ENCODE measurements at places on chromosomes 6 and 20.

GRCh38 chr6:111536910-111537527, 54.0 kb upstream of the REV3L start:
- no peak for DNase-seq

GRCh38 chr20:36298061-36298460, 8.1 kb upstream of the DLGAP4 start:
- no peak for DNase-seq

DNA sequence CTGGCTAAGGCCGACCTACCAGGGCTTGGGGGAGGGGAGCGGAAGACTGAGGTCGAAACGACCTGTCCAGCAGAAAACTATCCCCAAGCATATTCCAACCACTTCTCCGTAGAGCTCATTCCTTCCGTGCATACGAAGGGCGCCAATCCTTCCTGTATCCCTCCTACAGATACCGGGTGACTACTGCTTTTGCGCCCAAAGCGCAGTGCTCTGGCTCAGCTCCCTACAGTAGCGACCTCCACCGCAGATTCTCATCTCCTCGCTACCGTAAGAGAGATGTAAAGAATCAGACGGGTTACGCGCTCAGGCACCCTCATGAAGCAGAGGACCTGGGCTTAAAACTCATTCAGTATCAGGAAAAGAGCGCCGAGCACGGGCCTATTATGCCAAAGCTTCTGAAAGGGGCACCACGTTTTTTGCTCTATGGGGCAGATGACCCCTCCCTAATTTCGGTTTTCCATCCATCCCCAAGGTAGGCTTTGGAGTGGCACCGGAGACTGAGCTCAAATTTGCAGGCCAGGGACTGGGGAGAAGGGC, 563 bp upstream of the NNAT start:
- no peak for DNase-seq

- peak; percentile 18 for DNase-seq
Measured at GRCh38 chr6:155248008-155249001, 15.5 kb upstream of the CLDN20 start.

DNA sequence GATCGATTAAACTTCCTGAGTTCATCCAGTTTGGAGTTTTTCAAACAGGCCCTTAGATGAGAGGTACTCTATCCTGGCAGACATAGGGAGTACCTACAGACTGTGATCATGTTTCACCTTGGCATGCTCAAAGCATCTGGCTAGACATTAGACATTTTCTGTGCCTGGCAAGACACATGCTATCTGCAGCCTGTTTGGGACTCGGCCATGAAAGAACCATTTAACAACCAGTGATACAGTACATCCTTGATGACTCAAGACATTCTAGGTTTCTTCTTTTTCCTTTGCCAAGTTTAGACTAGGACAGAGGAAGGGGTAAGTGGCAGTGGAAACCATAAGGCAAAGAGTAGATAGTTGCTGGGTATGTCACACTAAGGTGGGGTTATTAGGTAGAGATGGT, 15.4 kb upstream of the PAQR8 start:
- no peak for DNase-seq

DNA sequence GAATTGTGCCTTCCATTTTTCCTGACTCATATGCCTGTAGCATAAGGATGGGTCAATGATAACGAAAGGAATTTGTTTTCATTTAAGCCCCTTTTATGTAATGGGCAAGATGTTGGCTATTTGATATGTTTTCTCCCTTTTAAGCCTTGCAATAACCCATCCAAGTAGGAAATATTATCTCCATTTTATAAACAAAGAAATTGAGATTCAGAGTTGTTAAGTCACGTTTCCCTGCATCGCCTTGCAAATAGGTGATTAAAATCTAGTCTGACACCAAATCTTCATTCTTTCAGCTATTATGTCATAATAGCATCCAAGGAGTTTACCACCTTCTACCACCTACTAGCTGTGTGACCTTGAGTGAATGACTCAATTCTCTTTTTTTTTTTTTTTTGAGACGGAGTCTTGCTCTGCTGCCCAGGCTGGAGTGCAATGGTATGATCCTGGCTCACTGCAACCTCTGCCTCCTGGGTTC, 7.0 kb downstream of the HNF4A start:
- no peak for DNase-seq

DNA sequence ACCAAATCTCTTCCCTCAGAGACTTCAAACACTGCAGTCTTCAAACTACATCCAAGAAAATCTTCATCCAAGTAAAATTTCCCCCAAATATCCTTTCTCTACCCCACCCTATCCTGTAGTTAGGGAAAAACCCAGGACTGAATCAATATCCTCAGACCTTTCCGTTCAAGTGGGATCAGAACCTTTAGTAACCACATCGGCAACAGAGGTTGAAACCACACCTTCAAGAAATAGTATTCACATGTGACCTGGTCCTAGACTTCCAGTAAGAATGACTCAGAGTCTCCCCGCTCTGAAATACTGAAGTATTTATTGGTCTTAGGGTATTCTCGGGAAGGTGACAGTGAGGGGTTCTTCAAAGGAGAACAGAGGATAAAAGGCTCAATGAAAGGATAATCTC, 8.7 kb downstream of the HLA-DPA1 start:
- DNase-seq, result no peak

GRCh38 chr6:38078671-38079070, 259.1 kb downstream of the ZFAND3 start:
- DNase-seq, result no peak

GRCh38 chr6:130032758-130033340, 14.5 kb downstream of the L3MBTL3 start:
- DNase-seq, result no peak

GRCh38 chr20:62977613-62978560, 25.4 kb downstream of the SLC17A9 start:
- peak; percentile 81 for DNase-seq

GRCh38 chr6:169829786-169830185, 78.4 kb downstream of the ERMARD start:
- DNase-seq, result no peak

DNA sequence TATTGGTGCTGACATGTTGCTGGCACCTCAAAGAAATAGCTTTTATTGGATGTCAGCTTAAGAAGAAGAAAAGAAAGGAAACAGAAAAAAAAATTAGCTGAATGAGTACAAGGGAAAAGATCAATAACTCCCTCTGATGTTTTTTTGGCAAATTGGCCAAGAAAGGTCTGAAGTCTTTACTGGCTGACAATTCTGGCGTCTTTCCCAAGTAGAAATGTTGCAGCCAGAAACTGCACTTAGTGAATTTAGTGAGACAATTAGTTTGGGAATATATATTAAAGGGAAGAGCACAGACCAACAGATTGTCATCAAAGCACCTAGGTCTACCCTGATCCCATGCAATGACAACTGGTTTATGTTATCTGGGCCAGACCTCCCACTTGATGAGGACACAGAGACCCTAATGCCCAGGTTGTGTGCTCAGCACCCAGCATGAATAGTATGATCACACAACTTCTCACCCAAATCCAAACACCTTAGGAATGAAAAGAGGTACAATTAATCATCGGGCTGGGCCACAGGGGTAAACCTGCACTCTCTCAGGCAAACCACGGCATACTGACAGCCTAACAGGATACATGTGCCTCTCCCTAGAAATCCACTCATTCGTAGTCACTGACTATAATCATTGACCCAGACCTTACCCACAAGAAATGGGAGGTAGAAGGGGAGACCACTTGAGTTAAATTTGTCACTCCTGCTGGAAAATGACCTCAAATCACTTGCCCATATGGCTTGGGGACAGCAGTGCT, 612.3 kb upstream of the ARID1B start:
- DNase-seq, result no peak

DNA sequence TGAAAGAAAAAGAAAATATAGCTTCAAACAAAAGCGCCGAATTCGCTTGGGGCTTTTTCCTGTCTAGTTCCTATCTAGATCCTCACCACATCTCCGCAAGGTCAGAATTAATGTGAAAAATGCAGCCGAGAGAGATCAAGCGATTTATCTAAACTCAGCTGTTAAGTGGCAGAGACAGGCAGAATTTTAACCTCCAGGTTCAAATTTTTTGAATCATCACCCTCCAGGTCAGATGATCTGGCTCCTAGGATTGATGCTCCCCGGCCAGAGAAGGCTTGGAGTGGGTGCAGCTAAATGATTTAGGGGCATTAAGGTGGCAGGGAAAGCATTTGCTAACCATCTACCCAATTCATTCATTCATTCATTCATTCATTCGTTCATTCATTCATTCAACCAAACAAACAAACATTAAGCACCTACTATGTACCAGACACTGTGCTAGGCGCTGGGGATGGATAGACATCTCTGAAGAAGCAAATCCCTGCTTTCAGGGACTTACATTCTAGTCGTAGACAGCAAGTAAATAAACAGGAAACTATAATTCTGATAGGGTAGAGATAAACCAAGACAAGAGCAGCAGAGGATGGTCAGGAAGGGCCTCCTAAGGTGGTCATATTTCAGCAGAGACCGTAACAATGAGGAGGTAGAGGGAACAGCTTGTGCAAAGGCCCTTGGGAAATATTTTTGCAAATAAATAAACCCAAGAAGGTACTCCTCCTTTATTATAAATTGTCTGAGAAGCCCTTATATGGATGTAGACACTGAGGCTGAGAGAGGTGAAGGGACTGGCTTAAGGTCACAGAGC, 672 bp upstream of the UBE2V1 start:
- no peak for DNase-seq

- DNase-seq, result no peak
Measured at GRCh38 chr6:160952633-160953281, 38.8 kb upstream of the MAP3K4 start.

DNA sequence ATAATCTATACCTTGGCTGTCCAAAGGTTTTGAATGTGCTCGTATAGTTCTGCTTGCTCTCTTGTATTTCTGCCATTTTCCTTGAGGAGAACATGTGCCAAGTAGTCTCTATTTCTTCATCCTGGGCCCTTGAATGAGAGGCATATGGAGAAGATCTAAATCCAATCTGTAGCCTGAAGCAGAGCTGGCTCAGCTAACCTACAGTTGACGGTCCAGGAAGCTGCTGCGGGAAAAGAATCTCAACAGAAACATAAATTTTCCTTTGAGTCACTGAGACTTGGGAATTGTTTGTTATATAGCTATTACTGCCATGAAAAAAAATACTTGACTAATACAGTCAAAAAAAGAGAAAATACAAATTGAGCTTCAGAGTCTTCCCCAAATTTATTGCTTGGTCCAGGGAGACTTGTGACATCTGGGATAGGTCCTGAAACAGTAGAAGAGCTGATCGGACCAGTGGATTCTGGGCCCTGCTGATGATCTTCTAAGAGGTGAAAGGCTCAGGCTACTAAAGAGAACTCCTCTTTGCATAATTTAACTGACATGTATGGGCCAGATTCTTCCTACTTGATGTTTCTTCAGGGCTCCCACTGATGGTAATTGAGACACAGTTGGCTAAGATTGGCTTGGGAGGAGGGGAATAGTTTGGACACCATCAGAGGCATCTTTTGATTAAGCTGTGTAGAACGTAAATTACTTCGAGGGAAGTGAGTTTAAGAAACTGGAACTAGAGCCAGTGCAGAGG, 29.9 kb upstream of the PLCB4 start:
- no peak for DNase-seq

- peak; percentile 80 for DNase-seq
Measured at GRCh38 chr6:26156850-26157250, 69.6 kb downstream of the HFE start.

- DNase-seq, result no peak
Measured at GRCh38 chr6:45537539-45537938, 159.8 kb upstream of the SUPT3H start.

GRCh38 chr6:162907876-162908481, 180.2 kb downstream of the PACRG start:
- DNase-seq, result no peak

DNA sequence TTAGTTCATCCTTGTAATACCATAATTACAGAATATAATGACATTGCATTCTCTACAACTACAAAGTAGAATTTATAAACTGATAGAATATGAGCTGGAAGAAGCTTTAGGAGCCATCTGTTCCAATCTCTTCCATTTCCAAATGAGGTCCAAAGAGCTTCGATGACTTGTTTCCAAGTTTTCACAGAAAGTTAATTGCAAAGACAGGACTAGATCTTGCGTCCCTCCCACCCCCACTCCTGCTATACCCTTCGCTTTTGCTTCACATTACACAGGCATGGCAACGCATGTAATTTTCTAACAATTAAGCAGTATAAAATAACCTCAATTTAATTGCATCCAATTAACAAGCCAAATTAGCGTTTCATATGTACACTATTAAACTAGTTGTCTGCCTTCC, 7.0 kb downstream of the HIVEP2 start:
- no peak for DNase-seq

DNA sequence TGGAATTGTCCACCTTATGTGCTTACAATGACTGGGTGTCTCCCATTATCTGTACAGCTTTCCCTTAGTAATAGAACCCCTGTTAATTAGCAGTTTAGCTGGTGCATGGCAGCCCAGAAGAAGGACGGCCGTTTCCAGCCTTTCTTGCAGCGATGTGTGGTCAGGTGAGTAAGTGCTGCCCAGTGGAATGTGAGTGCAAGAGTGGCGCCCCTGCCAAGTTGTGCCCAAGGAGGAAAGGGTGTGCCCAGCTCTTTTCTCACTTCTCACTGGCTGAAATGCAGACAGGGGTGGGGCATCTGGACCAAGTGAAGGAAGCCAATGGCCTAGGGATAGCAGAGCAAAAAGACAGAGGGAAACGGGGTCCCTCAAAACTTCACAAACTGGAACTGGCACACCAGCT, 296.8 kb downstream of the PREX1 start:
- DNase-seq, result no peak

GRCh38 chr6:163991321-163991720, 576.8 kb downstream of the QKI start:
- DNase-seq, result no peak

DNA sequence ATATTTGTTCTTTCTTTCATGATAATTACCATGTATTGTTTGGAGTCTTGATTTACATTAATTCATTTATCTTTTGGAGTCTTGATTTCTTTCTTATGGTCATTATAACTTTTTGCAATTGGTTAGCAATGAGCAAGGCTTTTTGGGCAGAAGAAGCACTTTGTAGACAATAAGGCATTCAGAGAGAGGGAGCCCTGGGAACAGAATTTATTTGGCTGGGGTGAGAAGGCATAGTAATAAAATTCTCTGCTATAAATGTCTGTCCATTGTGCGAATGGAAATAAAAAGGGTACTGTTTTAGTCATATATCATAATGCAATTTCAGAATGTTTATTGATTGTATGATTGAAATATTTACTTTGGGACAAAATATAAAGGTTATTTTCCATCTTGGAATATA, 147.0 kb downstream of the SLC35F1 start:
- DNase-seq, result no peak

- peak; percentile 69 for DNase-seq
Measured at GRCh38 chr6:165850434-165851019, 187.5 kb upstream of the PDE10A start.

- no peak for DNase-seq
Measured at GRCh38 chr6:158647501-158647900, 2.4 kb upstream of the SYTL3 start.
